ENCODE measurements at places on chromosomes 13 and 19.

DNA sequence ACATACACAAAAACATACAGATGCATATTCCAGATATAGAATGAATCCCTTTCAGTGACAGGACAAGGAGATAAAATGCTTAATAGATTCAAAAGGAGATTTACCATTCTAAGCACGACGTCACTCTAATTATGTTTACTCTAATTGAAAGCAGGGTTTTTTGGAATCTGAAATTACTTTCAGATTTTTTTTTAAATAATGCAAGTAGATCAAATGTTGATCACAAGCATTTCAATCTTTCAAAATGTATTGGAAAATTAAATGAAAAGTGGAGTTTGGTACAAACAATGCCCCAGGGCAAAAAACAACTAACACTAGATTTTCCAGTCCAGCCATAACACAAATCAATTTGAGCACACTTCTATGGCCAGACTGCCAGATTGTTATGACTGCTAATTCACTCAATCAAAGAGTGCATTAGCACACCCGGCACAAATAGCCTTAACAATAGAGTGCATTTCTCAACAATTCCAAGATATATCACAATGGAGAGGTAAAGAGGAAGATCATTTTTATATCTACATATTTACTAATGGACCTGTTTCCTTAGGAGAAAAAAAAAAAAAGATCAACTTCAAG is 4.3 kb upstream of the DACH1 start:
- no peak for DNase-seq

DNA sequence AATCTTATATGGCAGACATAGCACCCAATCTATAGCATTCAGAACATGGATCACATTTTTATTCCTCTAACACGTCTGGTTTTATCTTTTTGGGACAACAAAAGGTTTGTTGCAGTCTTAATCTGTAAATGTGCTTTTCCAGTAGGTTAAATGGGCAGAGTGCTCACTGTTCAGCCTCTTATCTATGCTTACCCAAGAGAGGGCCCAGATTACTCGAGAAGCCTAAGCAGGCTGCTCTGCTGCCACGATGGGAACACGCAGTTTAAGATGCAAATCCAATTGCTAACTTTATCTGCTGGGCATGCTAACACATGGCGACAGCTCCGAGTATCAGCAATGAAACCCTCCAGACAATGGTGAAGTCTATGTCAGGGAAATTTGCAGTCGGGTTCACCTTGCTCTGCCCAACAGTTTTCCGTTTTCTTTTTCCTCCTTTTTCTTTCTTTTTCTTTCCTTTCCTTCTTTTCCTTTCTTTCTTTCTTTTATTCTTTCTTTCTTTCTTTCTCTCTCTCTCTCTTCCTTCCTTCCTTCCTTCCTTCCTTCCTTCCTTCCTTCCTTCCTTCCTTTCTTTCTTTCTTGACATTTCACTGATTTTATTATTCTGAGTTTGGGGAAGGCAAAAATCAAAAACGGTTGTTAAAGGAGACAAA is 115.3 kb downstream of the RBM26 start:
- DNase-seq: no peak

DNA sequence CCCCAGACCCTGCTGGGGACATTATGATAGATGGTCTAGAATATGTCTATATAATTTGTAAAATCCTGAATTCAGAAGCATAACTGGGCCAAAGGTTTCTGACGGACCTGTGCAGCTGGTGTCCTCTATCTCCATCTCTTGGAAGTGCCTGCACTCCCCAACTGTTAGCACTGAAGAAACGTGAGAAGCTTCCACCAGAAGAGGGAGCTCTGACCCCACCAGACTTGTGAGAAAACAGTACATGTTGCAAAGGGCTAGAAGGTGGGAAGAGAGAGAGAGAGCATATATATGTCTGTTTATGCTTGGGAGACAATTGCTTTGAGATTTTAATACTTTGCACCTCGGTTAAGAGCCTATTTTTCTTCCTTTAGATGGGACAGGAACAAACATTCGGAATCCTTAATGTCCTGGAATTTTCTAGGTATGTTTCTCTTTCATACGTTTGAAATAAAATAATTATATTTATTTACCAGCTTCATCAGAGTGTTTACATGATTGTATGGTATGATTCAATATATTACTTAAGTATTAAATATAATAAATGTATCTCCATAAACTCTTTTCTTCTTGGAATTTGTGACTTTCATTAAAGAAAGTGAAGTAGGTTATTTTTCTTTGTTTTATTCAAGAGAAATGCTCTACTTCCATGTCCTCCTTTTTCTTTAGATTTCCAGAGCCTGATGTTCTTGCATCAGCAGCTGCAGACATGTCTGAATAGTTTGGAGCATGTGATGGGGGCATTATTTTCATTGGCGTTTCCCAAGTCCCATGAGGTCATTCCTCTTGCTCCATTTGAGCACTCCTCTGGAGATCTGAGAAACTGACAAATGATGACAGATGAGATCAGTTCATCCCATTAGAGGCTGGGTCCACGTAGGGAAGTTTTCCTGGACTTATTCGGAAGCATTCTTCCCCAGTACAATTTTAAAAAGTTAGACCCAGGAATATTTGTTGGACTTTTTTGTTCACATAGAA is 202.9 kb downstream of the ATP8A2 start:
- peak; percentile 41 for DNase-seq

DNA sequence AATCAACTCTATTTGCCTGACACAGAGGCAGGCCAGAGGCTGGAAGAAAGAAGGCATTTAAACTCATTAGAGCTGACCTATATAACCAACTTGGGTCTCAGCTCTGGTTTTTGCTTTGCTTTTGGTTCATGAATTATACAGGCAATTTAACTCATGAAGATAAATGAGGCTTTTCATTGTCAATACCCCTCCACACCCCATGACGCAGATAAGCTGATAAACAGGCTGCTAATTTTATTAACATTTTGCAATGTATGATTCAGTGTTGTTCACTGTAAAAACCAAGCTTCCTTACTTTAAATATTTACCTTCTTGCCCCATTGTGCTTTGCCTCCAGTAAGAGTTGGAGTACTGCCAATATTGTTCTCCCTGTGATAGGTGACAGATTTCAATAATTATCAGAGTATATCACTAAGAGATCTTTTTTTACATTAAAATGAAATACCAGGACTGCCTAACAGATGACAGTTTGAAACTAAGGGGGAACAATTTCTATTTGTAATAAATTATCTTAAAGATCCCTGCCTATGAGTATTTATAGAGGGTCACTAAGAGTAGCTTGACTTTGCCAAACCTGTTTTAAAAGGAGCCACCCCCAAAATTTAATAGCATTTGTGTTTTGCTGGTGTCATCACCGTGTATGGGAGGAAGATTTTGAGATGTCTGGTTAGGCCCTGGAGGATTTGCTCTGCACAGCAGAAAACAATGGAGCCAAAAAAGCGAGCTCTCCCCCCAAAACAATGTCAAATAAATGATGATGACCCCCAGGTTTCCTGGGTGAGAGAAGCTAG is 472.7 kb upstream of the NBEA start:
- DNase-seq: no peak

DNA sequence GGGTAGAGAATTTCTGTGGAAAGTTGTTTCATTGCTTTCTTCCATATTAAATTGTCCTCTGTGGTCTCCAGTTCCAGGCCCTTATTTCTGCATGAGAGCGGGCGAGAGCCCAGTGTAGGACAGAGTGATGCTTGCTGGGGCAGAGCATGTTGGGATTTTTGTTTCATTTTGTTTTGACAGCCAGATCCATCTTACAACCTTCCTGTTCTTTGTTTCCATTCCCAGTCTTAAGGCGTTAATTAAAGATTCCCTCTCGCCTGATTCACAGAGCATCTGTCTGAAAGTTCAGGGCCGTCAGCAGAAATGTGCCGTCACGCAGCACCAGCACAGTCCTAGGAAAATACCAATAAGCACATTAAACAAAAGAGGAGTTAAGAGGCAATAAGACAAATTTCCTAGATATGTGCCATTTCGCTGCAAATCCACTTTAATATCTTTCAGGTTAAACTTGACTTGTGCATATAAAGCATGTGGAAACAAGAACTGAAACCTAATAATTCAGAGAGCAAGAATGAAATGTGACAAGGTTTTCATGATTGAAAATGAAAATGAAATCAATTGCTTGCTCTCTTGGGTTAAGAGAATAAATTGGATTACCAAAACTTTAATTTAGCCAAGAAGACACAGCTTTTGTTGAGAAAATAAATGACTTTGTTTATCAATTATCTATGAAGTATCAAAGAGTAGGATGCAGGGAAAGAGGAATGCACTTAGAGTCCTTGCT is 210.7 kb upstream of the SLC10A2 start:
- no peak for DNase-seq

GRCh38 chr13:99165753-99166587 is 34.7 kb upstream of the UBAC2 start:
- DNase-seq: no peak

DNA sequence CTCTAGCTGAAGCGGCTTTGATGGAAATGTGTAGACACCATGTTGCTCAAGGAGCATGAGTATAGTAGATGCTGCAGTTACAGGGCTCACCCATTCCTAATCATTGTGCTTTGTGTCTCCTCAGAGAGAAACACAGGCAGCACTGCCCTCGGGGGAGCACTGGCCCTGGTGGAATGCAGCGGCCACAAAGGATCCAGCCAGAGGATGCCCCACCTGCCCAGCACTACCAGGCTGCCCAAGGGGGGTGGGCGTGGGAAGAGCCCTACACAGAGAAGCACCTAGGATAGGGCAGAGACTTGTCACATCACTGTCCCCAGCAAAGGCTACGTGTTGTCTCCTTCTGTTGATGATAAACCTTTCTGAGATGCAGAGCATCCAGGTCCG is 9.0 kb downstream of the TUBA3C start:
- DNase-seq: no peak

GRCh38 chr19:17855280-17856152 is 4.2 kb upstream of the RPL18A start:
- DNase-seq: peak; percentile 76

DNA sequence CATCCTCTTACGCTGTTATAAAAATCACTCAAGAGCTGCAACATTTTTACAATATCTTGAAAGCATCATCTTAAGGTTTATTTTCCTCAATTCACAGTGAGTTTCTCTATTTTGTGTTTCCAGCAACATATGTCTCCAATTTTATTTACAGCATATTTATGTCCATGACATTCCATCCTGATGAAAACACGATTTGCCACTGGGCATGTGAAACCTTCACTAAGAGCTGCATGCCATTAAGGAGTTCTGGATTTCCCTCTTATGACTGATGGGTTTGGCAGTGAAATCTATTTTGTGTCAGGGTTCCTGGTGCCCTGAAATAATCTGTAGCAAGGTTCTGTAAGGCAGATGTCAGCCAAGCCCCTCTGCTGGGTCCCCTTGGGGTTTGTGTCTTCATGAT is 527.6 kb upstream of the KLF12 start:
- no peak for DNase-seq

DNA sequence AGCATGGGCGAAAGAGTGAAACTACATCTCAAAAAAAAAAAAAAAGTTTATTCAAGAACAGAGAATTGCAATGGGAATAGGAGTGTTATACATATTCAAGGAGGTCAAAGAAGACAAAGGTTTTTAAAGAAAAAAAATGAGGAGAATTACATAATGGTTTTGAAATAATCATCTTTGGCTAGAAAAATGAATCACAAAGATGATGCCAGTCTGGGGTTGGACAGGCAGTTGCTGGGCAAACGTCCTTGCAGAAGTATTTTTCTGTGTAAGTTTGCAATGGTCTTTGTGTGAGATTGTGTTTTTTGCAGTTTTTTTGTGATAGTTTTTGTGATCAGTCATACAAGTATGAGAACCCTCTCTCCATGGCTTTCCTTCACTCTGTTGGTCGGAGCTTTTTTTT is 23.7 kb downstream of the LYPD3 start:
- no peak for DNase-seq

GRCh38 chr13:96053003-96053703 is at the start of gene UGGT2:
TSS of gene UGGT2 (minus strand) at chr13:96053401. CDS start at chr13:96053312, 89 bp downstream.
- DNase-seq: no peak

- DNase-seq: no peak
Observed at GRCh38 chr13:80011448-80012212, 329.3 kb downstream of the SPRY2 start.

GRCh38 chr13:109114162-109114561 is 484.8 kb downstream of the MYO16 start:
- DNase-seq: no peak

DNA sequence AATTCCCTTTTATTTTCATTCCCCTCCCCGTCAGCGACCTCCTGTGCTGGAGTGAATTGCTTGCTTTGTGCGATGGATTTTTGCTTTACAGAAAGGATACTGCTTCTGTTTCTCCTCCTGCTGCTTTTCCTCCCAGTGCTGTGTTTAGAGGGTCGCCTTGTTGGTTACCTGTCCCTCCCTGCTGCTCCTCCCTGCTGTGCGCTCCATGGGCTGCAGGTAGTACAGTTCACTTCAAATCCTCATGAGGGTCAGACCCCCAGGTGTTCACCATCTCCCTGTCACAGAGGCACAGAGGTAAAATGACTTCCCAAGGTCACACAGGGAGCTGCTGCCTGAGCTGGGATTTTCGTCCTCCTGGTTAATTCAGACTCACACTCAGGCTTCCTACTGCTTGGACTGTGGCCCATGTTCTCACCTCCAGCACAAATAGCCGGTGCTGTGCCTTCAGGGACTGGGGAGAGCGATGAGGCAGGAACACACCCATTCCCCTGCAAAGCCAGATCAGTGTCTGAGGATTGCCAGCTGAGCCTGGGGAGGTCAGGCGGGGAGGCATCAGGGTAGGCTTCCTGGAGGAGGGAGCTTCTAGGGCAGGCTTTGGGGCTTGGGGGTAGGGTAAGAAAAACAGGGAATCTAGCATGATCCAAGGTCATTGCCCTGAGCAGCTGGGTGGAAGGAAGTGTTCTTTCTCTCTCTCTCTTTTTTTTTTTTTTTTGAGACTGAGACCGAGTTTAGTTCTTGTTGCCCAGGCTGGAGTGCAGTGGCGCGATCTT is 14.4 kb downstream of the BICRA start:
- DNase-seq: no peak

DNA sequence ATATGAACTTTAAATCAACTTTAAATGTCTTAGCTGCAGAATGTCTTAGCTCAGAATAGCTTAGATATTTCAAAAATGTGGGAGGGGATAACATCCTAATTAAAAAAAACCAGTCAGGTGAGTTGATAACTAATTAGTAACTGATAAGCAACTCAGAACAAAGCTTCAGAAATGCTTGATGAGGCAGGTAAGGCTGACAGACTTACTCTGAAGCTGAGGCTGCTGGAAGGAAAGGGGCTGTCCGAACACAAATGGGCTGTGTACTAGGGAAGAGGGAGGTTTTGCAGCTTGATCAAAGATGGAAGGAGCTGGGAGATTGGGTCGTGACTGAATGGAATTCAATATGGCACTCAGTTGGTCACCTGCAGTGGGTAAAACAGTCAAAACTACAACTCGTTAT is 91.2 kb upstream of the FBXL3 start:
- DNase-seq: no peak

- DNase-seq: no peak
Observed at GRCh38 chr19:13808856-13809255, 13.6 kb downstream of the ZSWIM4 start.

Data from stimulated activated CD4-positive, alpha-beta T cell treated with anti-CD3 and anti-CD28 coated beads, Interleukin-1b, Interleukin-23, amount 100 ng/mL, for 1 hour (primary cell).